ENCODE measurements at places on chromosomes 1 and 21.

DNA sequence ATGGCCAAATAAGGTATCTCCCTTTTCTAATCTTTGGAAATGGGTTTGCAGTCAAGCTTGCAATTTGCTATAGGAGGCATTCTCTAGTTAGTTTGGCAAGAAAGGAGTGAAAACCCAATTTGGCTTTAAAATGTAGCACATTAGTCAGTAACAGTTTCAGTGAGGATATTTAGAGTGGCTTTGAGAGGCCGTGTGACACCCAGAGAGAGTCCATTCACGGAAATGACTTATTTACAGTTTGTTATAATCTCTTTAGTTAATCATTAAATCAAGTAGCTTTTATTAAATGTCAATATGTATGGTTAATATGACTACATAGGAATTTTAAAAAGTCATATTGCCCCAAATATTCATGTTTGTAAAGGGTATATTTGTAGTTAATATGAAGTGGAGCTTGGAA is 9.6 kb downstream of the ZBTB18 start:
- DNase-seq = no peak

DNA sequence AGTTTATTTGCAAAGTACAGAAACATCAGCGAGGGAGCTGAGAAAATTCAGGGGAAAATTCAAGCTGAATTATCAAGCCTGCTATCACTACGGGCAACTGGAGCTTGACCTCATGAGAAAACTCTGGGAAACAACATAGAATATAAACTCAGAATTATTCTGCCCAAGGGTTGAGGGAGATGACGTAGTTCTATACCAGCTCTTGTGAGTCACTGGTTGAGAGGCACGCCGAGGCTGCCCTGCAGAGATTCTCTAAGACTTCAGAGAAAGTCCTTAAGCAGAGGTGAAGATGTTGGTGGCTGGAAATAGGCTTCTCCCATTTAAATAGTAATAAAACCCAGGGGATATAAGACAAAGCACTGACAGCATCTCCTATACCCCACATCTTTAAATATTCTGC is 12.3 kb downstream of the SYDE2 start:
- no peak for DNase-seq

- DNase-seq = no peak
Observed at GRCh38 chr1:22317920-22318243, 133.8 kb upstream of the ZBTB40 start.

DNA sequence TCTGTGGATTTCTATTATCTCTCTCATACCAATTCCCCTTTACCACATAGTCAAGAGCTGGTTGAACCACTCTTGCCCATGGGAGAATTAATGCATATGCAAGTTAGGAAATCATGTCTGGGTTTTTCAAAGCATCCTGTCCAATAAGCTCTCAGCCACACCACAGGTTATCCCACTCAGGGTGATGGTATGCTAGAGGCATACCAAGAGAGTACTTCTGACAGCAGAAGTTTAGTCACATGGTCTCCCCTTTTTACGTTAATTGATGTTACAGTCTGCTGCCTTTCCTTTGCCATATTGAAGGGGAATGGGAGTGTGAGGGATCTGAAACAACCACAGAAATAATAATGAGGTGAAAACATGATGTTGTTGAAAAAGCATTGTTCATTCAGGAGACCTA is 135.8 kb upstream of the PBX1 start:
- no peak for DNase-seq

- no peak for DNase-seq
Observed at GRCh38 chr1:75999034-75999433, 66.8 kb upstream of the ASB17 start.

DNA sequence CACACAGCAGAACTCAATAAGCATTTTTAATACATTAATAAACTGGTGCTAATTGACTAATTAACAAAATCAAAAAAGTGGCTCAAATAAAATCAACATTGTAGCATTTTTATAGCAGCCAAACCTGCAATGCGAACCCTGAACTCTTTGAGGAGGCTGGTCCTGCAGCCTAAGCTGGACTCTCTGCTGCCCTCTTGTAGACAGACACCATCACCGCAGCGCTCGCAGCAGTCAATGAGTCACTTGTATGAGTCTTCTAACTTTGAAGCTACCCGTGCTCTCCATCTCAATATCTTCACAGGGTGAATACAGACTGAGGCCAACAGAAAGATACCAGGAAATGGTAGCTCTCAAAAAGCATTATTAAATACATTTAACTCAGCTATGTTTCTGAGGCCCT is 9.7 kb upstream of the KRTAP7-1 start:
- peak; percentile 72 for DNase-seq

DNA sequence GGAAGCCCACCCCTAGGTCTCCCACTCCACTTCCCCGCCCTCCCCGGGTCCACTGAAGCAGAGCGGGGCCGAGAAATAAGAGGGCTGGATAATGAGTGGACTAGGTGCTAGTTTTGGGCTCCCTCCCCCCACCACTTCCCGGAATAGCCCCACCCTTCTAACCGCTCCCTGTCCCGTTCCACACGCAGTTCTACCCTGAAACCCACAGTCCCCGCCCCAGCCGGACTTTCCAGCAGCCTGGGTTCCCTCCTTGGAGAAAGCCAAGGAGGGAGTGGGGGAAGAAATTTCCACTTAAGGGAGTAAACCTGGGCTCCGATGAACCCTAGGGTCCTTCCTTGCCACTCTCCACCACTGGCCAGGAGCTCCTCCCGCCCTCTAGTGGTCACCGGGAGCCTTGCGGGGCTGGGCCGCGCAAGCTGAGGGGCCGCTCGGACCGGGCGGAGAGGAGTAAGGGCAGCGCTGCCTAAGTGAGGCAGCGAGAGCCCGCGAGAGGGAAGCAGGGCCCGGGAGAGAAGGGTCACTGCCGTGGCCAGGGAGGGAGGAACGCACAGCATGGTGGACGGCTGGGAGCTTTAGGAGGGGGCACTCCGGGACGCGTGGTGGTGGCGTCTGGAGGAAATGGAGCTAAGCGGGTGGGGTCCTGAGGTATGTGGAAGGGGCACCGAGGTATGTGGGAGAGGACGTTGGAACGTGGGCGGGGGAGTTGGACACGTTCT is 14.3 kb downstream of the THBS3 start:
- DNase-seq = peak; percentile 91

- DNase-seq = no peak
Observed at GRCh38 chr1:204323887-204324286, 35.8 kb downstream of the PLEKHA6 start.

GRCh38 chr1:51997974-51998382 is 7.5 kb upstream of the RAB3B start:
- DNase-seq = no peak

GRCh38 chr1:245990315-245991022 is 516.6 kb downstream of the SMYD3 start:
- no peak for DNase-seq

GRCh38 chr21:28250946-28251345 is 741.7 kb downstream of the LTN1 start:
- no peak for DNase-seq

- peak; percentile 4 for DNase-seq
Observed at GRCh38 chr1:25954282-25954938, 43.5 kb downstream of the PAFAH2 start.

GRCh38 chr1:185328255-185328654 is 11.2 kb upstream of the IVNS1ABP start:
- DNase-seq = no peak

DNA sequence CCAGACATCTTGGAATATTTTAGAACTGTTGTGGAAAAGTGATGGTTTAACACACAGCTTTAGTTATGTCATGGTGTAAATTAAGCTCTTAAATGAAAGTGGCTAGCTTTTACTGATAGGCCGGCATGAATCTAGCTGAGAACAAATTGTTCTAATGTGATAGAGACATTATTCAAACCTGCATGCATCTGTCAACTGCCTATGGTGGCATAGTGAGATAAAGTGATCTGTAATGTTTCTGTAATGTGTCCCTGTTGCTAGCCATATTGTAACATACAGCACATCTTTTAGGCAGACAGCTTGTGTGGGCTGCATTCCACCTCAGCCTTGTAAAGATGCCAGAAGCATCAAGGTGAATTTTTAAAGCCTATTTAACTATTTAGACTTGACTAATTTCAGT is 16.0 kb downstream of the LRIG2 start:
- no peak for DNase-seq

- DNase-seq = no peak
Observed at GRCh38 chr1:23664837-23665795, 26.5 kb upstream of the RPL11 start.

DNA sequence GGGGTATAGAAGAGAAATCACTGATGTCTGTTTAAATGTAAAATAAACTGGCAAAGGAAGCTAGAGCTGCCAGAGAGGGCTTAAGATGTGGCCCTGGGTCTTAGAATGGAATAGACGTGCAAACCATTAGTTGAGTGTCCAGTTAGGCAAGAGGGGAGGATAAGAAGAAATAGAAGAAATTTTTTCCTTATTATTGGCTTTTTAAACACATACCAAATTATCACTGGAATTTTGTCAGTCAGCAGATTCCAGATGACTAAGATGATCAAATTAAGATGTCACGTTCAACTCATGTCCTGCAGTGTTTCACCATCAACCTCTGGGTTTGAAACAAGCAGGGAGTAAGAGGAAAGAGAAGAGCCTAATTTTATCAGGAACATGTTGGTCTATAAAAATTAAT is 71.6 kb upstream of the C1orf21 start:
- no peak for DNase-seq

DNA sequence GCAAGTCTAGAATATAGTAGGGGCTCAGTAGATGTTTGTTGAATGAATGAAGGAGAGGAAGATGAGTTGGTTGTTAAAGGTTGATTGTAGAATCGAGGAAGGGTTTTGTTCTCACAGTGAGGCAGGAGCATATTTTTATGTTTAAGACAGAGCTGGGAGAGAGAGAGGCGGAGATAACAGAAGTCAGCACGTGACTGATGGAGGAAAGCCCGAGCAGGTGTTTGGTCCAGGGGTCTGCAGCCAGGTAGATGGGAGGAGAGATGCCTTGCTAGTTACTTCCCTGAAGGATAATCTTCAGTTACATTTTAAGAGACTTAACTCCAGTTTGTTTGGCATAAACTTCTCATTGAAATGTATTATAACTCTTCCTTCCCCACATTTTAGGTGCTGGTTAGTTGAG is 86.8 kb downstream of the DYRK1A start:
- no peak for DNase-seq

DNA sequence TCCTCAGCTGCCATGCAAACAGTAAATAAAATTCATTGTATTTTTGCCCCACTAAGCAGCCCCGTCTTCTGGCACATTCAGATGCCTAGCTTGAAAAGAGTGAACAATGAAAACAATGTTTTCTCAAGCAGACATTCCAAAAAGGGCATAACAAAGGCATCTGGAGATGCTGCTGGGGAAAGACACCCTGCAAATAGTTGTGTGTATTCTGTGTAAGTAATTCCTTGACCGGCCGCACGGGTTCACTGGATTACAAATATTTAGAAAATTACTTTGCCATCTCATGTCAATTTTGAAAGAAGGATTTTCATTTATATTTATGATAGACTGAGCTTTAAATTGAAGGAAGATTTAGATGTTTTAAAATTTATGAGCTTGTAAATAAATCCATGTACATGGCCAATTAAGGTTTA is 142.2 kb downstream of the SLC45A1 start:
- no peak for DNase-seq

DNA sequence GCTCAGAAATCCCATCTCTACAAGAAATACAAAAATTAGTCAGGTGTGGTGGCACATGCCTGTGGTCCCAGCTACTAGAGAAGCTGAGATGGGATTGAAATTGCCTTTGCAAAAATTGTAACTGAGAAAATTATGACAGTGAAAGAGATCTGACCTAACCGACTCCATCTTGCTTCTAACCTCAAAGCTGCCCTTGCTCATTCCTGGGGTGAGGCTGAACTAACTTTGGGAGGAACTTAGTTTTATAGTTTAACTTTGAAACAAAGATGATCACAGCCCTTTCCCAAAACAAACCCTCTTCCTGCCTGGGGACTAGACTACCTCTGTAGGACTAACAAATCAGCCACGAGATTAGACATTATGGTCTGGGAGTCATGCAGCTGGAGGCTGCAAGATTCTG is 33.8 kb upstream of the ERO1B start:
- no peak for DNase-seq

- DNase-seq = no peak
Observed at GRCh38 chr1:180842052-180842451, 70.6 kb upstream of the KIAA1614 start.

GRCh38 chr1:164865385-164865784 is 306.4 kb downstream of the PBX1 start:
- DNase-seq = no peak

DNA sequence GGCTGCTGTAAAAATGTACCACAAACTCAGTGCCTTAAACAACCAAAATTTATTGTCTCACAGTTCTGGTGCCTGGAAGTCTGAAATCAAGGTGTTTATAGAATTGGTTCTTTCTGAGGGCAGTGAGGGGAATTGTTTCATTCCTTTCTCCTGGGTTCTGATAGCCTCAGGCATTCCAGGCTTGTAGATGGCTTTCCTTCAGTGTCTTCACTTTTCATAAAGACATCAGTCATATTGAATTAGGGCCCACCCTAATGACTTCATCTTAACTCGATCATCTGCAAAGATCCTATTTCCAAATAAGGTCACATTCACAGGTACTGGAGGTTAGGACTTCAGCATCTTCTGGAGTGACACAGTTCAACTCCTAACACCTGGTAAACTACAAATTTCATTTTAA is 15.0 kb downstream of the CDKN2C start:
- DNase-seq = no peak

GRCh38 chr1:182600745-182601415 is 3.3 kb downstream of the RGS16 start:
- no peak for DNase-seq

- DNase-seq = peak; percentile 51
Observed at GRCh38 chr21:46056450-46056903, 41.4 kb upstream of the COL6A2 start.

DNA sequence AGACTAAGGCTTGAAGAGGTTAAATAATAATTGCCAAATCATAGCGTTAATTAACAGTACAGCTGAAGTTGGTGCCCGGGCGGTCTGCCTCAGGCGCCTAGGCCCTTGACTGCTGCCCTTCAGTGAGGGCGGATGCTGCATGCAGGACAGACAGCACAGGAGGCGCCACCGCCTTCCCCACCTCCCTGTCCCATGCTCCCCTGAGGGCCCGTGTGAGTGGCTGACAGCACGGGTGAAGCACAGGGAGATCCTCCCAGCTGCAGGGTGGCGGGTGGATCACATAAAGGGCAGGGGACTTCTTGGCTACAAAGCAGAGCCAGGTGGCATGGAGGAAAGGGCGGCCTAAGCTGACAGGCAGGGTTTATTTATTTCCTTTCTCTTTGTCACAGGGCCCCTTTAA is 49.1 kb downstream of the DDX20 start:
- no peak for DNase-seq

GRCh38 chr1:246579818-246580217 is 13.6 kb downstream of the CNST start:
- no peak for DNase-seq

DNA sequence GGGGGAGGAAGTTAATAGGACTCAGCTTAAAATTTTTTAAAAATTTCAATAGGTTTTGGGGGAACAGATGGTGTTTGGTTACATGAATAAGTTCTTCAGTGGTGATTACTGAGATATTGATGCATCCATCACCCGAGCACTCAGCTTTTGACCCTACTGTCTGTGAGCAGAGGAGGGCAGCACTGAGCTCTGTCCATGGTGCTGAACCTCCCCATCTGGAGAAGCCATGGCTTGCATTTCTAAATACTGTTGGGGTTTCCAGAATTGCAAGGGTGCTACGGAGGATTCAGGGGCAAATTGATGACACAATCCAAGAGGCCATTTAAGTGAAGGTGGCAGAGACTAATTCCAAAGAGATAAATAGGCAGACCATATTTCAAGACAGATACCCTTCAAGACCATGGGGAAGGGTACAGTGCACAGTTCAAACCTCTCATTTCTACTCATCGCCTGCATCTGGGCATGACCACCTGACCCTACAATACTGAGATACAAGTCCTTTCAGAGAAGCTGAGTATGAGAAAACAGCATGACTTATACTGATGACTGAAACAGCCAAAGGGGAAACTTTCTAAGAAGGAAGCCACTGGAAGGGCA is 17.2 kb downstream of the SYT2 start:
- peak; percentile 83 for DNase-seq
